Activated effector memory CD4-positive, alpha-beta T cell treated with Interleukin-2 at 50 U/mL for 16 hours (primary cell): ENCODE measurements at places on chromosomes 16 and 17.
A peak's percentile ranks its signal among the peaks of the same experiment; 100 is the strongest.

DNA sequence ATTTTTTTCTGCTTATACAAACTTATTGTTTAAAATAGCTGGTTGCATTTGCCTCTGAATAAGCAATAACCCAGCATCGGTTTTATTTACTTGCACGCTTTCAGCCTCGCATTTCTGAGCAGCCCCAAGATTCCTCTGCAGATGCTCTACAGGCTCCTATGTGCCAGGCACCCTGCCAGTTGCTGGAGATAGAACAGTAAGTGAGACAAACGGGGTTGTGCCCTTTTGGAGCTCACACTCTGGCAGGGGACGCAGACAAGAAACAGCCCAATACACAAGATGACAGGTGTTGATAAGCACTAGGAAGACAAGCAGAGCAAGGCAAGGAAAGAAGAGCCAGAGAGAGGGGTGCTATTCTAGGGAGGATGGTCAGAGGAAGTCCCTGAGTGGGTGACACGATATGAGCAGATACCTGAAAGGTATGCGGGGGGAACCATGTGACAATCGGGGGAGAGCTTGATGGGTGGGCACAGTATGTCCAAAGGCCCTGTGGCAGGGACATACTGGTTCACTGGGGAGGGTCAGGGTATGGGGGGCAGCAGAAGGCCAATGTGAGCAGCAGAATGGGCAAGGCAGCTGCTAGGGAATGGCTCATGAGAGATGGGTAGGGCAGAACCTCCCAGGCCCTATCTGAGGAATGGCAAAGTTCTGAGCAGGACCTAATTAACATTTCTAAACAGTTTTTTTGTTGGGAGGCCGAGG, 18.7 kb upstream of the ADORA2B start:
- no peak for DNase-seq

DNA sequence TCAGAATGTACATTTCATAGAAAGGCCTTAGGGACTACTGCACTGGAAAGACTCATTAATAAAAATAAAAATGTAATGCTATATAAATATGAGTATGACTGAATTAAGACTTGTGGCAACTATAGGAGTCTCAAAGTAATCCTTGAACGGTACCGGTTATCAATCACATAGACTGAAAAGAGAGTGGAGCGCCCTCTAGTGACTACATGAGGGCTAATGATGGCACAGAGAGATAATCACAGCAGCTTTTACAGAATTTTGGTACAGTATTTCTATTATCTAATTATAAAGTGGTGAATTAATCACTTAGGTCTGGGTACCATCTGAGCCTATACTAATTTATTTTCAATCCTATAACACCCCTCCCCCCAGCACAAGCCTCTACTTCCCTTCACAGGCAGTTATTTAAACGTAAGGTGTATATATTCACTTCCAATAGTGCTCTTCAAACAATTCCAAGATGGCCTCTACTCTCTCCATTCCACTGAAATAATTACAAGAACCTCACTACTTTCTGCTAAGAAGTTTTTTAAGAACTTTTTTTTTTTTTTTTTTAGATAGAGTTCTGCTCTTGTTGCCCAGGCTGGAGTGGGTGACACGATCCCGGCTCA, 40.7 kb upstream of the ANKFY1 start:
- no peak for DNase-seq

- DNase-seq: no peak
These were observed 9.4 kb upstream of the CNEP1R1 start for GRCh38 chr16:50015631-50016030.

DNA sequence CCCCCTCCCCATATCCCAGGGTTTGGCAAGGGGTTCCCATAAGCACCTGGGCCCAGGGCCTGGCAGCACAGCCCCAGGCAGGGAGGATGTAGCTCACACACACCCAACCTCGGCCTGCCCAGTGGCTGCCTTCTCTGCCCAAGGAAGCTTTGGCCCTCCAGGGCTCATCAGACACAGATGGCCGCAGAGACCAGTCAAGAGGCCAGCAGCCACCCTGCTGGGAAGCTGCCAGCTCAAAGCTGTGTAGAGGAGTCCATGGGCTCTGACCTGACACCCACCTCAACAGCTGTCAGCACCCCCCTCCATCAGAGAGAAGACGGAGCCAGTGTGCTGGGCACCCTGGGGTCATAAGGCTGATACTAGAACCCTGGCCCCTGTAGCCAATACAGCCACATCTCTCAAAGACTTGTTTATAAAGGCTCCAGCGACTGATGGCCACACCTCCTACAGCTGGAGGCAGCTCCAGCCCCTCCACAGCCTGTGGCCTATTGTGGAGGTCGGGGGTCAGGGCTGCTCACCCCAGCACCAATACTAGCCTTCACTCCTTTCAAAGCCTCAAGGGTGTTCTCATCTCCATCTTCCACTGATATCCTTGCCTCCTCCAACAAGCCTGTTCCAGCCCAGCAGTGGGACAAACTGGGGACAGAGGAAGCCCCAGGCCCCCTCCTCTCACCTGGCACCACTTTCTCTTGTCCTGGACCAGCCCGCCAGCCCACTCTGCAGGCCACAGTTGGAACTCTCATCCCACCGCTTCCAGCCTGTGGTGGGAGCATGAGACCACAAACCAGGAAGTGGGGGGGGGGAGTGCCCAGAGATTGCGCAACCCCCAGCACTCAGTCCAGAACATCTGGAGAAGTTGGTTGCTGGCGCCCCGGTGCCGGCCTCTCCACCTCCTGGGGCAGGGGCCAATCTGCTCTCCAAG, 2.2 kb upstream of the MPG start:
- no peak for DNase-seq

DNA sequence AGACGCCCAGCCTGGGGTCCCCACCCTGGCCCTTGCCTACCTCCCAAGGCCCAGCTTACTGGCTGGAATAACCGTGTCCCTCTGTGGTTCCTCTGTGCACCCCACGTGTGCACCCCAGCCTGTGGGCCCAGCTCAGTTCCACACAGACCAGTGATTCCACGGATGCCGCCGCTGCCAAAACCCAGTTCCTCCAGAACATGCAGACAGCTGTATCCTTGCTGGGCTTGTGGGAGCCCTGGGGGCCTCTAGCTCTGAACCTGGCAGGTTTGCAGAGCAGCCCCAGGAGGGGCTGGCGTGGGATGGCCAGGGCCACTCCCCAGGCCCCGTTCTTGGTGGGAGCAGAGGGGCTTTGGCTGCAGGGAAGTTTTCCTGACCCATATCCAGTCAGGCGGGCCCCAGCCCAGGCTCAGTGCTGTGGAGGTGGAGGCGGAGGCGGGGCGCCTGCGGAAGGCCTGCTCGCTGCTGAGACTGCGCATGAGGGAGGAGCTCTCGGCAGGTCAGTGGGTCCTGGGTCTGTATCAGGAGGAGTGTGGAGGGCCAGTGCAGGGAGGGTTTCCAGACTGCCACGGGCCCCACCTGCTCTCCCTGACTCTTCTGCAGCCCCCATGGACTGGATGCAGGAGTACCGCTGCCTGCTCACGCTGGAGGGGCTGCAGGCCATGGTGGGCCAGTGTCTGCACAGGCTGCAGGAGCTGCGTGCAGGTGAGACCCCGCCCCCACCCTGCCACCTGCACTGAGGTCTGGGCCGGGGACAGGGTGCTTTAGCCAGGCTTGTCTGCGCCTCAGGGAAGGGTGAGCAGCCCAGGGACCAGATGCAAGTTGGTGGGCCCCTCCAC, 2.3 kb downstream of the TEDC2 start:
- DNase-seq: no peak

GRCh38 chr16:13543850-13544249, 376.1 kb upstream of the ERCC4 start:
- no peak for DNase-seq

DNA sequence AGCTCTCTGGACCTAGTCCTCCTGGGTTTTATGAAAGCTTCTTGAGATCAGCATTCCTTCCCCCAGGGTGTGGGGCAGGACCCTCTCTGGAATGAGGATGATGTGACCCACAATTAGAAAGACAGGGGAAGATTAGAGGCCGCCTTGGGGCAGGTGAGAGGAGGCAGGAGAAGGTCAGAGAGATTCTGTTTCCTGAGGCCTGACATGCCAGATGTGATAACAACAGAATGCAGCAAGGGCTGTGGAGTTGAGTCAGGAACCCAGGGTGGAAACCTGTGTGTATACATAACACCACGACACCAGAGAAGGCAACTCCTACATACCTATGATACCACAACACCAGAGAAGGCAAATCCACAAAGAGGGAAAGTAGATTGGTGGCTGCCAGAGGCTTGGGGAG, 5.4 kb upstream of the SLC5A10 start:
- DNase-seq: no peak

GRCh38 chr17:43399839-43400328, 1.1 kb downstream of the ARL4D start:
- no peak for DNase-seq

DNA sequence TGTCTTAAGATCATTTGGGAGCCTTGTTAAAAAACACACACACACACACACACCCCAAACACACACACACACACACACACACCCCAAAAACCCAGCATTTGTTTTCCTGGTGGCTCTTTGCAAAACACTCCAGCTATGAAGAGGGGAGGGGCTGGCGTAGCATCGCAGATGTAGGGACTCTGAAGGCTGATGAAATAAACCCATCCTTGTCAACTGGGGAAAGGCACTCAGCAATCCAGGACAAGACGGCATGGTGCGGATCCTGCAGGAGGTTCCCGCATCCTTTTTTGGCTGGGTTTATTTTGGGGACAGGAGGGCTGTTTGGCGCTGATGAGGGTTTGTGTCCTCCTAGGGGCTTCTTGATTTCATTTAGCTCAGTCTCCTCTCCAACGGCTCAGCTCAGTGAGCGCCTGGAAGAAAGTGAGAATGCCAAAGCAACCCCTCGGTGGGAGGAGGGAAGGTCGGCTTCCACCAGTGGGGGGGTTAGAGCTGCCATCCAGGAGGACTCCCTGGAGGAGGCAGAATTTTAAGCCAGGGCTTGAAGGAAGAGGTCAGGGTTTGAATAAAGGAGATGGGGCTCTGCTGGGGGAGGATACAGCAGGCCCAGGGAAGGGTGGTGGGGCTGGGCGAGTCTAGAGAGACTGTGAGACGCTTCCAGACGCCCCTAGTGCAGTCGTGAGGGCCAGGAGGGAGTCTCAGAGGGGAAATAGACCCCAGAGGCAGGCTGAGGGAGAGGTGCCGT, 12.4 kb upstream of the GSE1 start:
- DNase-seq: no peak

GRCh38 chr16:73315645-73316044, 267.7 kb upstream of the ZFHX3 start:
- no peak for DNase-seq

GRCh38 chr17:70047619-70048419, 27.2 kb upstream of the KCNJ16 start:
- no peak for DNase-seq

GRCh38 chr16:89114159-89114981, 20.7 kb downstream of the ACSF3 start:
- DNase-seq: no peak

DNA sequence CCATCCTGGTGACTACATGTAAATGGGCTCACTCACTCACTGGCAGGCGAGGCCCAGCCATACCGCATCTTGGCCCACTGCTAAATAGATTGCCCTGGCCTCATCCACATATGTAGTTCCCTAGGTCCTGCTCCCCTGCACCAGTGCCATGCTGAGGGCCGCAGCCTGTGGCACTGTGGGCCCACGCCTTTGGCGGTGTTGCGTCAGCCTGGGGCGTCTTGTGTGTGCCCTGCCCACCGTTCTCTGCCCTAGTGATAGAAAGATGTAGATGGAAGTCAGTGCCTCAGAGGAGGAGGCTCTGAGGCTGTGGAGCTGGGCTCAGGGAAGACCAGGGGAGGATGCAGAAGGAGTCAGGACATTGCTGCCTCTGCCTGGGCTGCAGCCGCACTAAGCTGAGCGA, 18.9 kb downstream of the C17orf75 start:
- DNase-seq: no peak

DNA sequence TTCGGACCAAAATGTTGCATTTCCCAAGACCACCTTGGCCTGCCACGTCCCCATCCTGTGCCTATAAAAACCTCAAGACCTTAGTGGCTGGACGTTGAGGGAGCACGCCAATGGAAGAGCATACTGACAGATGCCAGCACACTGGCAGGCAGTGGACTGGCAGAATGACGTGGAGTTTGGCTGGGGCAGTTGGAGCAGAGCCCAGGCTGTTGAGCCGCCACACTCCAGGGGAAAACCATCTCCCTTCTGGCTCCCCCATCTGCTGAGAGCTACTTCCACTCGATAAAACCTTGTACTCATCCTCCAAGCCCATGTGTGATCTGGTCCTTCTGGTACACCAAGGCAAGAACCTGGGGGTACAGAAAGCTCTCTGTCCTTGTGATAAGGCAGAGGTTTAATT, 494.1 kb downstream of the CDH11 start:
- no peak for DNase-seq

GRCh38 chr16:58205276-58206036, 7.5 kb upstream of the CSNK2A2 start:
- DNase-seq: no peak

DNA sequence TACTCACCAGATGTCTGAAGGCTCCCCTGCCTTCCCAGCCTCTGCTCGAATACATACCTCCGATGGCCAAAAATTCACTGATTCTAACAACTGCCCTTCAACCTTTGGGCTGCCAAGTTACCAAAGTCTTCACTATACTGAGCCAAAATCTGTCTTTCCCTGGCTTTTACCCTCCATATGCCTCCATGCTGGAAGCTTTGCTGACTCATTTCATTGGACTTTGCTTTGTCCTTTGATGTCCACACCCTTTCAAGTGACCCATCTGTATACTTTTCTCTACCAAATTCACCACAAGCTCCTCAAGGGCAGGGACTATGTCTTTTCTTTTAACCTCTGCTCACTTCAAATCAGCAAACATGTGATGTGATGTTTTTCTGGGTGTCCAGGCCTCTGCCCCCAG, 21.0 kb upstream of the MTMR4 start:
- no peak for DNase-seq

- no peak for DNase-seq
These were observed 1.3 kb upstream of the DNAI2 start for GRCh38 chr17:74272731-74273201.

DNA sequence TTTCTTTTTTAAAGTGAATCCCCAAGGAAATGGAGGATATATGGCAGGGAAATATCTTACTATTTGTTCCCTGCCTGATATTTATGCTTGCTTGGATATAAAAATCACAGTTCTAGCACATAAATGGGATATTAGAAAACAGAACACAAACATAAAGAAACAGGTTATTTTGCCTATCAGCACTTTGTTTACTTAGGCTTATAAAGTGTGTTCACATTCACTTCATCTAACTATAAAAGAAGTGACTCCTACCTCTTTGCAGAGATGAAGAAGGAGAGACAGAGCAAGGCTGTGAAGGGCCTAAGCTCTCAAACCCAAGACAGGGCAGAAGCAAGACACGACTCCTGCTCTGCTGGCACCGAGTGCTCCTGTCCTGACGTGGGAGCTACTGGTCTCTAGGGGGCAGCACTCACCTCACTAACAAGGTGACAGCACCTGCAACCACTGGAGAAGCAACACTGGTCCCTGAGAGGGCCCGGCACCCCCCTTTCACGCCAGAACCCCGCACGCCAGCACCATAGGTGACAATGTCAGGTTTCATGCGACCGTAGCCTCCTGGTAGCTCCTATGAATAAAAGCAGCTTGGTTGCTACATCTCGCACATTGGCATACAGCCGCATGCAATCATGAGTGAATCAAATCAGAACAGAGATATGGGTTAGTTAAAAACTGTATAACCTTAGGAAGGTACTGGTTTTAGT, 32.0 kb downstream of the MBTPS1 start:
- DNase-seq: peak; percentile 53
